ENCODE measurements at places on chromosomes 7 and 10.

- DNase-seq: no peak
Measured at GRCh38 chr10:23079700-23080099, 15.7 kb upstream of the MSRB2 start.

- no peak for DNase-seq
Measured at GRCh38 chr10:43155741-43156140, 17.5 kb downstream of the CSGALNACT2 start.

DNA sequence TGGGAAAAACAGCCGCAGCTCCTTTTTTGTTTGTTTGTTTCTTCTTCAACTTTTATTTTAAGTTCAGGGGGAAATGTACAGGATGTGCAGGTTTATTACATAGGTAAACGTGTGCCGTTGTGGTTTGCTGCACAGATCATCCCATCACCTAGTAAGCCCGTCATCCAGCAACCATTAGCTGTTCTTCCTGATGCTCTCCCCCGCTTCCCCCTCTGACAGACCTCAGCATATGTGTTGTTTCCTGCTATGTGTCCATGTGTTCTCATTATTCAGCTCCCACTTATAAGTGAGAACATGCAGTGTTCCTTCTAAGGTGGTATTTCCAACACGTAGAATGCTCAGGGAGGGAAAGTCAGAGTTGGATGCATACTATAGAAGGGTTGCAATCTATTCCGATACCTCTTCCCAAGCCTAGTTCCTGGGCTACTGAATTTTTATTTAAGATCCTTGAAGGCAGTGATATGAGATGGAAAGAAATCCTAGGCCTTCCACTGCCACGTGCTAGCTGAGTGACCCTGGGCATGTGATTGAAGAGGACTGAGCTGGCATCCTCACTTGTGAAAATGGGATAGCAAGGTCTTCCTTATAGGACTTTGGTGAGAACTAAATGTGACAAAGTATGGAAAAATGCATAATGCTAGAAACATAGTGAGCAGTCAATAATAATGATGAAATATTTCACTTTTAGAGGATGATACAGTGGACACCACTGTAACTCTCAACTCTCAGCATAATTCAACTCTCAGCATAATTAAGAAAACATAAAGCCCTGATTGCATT lies 278.5 kb downstream of the REEP3 start:
- no peak for DNase-seq

- DNase-seq: no peak
Measured at GRCh38 chr7:92121681-92122080, 12.6 kb downstream of the CYP51A1 start.

GRCh38 chr7:69365651-69366192 lies 232.6 kb upstream of the AUTS2 start:
- DNase-seq: no peak

- no peak for DNase-seq
Measured at GRCh38 chr10:48449501-48450232, 143.2 kb downstream of the MAPK8 start.

DNA sequence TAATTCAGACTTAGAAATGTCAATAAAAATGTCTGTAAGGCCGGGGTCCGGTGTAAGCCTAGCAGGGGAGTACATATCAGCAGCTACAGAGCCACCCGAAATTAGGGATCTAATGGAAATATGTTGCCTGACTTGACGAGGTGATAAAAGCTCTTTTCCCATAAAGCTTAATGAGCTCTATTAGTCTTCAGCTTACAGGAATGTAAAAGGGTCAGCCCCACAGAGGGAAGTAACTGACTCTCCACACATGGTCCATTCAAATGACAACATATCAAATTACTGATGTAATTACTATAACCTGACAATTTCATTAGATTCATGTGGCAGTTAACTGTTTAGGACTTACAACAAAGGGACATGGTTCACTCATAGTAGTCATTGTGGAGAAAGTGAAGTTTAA lies 62.3 kb downstream of the ATE1 start:
- no peak for DNase-seq

DNA sequence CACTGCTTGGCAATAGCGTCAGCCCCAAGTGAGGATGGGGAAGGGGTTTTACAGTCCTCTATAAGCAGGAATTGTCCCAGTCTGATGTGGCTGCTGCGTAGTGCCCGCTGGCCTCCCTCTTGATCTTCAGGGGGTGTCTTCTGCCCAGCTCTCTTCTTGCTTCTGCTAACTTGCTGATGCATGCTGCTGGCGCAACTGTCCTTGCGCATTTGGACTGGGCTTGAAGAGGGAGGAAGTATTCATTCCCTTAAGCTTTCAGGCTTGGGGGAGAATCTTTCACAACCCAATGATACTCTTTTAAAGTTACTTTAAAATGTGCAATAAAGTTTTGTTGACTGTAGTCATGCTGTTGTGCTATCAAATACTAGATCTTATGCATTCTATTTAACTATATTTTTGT lies 10.3 kb downstream of the GALNT11 start:
- DNase-seq: no peak

GRCh38 chr10:77859200-77859864 lies 67.2 kb downstream of the DLG5 start:
- DNase-seq: no peak

DNA sequence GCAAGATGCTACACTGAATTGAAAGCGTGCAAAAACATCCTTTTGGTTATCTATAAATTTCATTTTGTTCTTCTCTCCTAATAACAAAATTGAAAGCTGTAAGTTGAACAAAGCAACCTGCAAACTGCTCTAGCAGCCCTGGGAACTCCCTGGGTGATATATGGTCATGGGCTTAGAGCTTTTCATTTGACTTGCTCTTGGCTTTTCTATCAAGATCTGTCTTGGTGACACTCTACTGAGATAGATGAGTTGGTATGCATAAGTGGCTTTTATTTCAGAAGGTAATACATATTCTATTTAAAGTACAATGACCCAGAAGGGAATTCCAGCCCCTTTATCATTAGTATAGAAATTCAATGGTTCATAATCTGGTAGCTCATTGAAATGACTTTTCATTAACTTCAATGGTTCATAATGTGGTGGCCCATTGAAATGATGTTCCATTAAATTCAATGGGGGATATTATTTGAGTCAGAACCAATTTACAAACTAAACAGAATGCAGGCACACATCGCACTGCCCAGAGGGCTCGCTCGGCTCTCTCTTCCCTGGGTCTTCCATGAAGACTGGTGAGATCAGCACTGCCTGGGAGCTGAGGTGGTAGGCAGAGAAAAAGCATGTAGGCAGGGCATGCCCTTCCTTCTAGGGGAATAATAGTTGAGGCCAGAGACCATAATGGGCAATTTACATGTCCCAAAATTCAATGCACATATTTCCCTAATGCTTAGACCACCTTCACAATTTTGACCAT lies 10.1 kb upstream of the KCNMA1 start:
- peak; percentile 26 for DNase-seq

- no peak for DNase-seq
Measured at GRCh38 chr7:45661302-45661995, 87.3 kb downstream of the ADCY1 start.

DNA sequence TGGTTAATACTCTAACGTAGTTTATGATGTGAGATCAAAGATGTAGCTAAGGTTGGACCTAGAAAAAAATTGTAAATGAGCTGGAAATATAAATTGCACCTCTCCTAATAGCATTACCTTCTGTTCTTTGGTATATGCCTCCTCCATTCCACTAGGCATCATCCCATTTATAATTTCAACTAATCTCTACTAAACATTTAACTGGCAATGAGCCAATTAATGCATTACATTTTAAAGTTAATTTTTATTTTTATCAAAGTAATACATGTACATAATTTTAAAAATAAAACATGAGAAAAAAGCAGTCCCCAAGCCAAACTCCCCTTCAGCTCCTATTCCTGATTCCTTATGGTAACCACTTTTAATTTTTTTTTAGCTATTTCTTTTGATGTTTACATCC lies 35.1 kb upstream of the SKAP2 start:
- no peak for DNase-seq

DNA sequence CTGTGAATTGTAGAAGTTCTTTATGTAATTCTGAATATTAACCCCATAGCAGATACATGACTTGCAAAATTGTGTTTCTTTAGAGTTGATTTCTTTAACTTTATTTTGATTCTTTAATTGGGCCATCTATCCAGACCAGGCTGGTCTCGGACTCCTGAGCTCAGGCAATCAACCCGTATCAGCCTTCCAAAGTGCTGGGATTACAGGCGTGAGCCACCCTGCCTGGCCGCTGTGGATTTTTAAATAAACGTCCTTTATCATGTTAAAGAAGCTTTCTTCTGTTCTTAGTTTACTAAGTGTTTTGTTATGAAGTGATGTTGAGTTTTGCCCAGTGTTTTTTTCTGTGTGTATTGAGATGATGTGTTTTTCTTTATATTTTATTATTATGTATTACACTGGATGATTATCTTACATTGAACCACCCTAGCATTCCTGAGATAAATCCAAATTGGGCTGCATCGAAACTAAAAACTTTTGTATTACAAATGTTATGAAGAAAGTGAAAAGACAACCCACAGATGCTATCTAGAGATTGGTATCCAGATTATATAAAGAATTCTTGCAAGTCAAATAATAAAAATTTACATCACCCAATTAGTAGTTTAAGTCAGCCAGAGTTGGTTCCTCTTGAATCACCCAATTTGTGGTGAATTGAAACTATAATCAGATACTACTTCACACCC lies 118.1 kb downstream of the TPST1 start:
- no peak for DNase-seq

GRCh38 chr7:86950360-86950759 lies 109.1 kb downstream of the ELAPOR2 start:
- DNase-seq: no peak

DNA sequence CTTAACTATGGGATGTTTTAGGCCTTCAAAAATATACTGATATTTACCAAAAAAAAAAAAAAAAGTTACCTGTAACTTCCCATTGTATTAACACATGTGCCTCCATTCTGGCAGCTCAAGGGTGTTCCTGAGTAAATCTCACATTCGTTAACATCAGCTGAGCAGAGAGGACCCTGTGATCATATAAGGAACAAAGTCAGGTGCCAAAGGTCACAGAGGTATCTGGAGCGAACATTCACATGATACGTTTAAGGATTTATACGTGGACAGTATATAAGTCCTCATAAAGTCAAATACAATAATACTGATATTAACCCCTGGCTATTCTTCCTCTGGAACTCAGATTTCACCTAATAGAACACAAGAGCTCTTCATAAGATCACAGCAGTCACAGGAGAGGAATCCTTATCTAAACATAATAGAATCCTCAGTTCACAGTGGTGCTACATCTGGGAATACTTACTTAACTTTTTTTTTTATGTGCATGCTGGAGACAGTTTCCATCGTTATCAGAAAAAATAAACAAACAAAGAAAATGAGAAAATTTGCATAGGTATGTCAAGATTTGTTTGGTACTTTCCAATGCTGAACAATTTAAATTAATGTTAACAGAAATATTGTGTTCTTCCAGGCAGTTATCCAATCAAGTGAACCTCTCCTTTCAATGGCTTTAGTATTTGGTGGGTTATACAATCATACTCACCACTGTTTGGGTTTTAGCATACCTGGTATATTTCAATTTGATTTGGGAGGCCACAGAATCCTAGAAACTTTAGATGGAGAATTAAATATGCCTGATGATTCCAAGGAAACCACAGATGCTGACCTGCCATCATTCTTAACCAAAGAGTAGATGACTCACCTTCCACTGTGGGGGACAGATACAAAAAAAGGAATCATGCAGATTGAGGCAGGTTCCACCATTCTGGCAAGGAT lies 6.6 kb downstream of the CUBN start:
- DNase-seq: no peak

DNA sequence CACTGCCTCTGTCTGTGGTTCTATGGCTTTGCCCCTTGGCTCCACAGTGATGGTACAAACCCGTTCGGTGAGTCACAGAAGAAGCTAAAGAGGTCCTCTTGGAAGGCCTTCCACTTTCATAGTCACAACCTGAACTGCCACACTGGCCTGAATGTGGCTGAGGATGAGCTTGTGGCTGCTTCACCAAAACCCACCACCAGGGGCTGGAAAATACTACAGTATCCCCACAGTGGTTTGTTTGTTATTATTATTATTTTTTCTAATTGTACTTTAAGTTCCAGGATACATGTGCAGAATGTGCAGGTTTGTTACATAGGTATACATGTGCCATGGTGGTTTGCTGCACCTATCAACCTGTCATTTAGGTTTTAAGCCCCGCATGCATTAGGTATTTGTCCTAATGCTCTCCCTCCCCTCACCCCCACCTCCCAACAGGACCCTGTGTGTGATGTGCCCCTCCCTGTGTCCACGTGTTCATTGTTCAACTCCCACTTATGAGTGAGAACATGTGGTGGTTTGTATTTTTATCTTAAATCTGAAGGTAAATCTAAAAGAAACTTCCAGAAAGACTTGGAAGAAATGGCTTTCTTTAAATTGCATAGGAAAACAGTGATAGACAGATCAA lies 160.8 kb upstream of the NPSR1 start:
- no peak for DNase-seq

GRCh38 chr7:71851776-71852498 lies 560.2 kb downstream of the CALN1 start:
- DNase-seq: no peak

GRCh38 chr10:132319853-132320653 lies 11.9 kb upstream of the LRRC27 start:
- no peak for DNase-seq

DNA sequence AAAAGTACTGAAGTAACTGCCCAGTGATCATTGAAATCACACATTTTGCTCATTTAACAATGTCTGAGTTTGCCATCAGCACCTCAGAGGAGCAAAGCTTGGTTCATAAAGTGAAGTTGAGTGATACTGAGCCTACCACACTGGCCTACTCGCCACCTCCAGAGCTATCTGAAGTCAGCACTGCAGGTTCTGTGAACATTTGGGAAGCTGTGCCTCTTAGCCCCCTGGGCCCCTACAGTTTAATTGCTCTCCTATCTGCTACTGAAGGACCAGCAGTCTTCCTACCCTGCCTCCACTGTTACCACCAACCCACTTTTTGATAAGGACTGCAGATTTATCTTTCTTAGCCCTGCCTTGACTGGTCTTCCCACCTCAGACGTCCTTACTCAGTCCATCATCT lies 2.0 kb upstream of the SEMA4G start:
- DNase-seq: no peak

DNA sequence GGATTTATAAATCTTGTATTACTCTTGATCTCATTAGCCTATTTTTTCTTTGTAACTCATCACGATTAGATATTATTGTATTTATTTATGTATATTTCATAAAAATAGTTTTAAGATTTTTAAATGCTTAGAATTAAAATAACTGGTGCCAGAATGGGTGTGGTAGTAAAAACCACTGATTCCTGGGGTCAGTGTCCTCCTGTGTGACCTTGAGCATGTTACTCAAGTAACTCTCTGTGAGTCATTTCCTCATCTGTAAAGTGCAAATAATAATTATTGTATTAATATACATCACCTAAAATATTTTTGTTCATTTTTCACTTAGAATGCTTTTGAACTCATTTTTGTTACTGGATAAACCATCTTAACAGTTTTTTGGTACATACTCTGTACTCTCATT lies 91.3 kb upstream of the TMEM229A start:
- no peak for DNase-seq

- no peak for DNase-seq
Measured at GRCh38 chr7:126487728-126488442, 764.9 kb downstream of the GRM8 start.

GRCh38 chr10:103295374-103296015 lies 18.6 kb downstream of the INA start:
- DNase-seq: no peak
